Lung (tissue), 17 donors: ENCODE measurements at places on chromosomes 4 and X. TPM values are rescaled to one million over a fixed set of nuclear protein-coding genes. Genes with fewer than 3 reads are reported as not detected.

- DNase-seq: no peak
- H3K27me3 ChIP-seq: peaks cover 7% of the 10 kb centered on the region
- H3K27ac ChIP-seq: no peak overlapping the region
- H3K4me3 ChIP-seq: no peak overlapping the region
- H3K4me1 ChIP-seq: no peaks in the 10 kb centered on the region
- H3K36me3 ChIP-seq: no peaks in the 10 kb centered on the region
These were observed 73.3 kb upstream of the NALF2 start for GRCh38 chrX:69430785-69431184.

- H3K36me3 ChIP-seq: no peaks in the 10 kb centered on the region
- peak; percentile 3 for DNase-seq
- H3K27ac ChIP-seq: no peak overlapping the region
- no peaks in the 10 kb centered on the region for H3K4me1 ChIP-seq
- H3K27me3 ChIP-seq: peaks cover 52% of the 10 kb centered on the region
These were observed 143.0 kb downstream of the MAGEB17 start for GRCh38 chrX:16310326-16310725.

- no peaks in the 10 kb centered on the region for H3K36me3 ChIP-seq
- H3K27ac ChIP-seq: no peak overlapping the region
- H3K27me3 ChIP-seq: no peaks in the 10 kb centered on the region
- no peak overlapping the region for H3K4me3 ChIP-seq
These were observed 26.3 kb downstream of the KLHL8 start for GRCh38 chr4:87193958-87194675.

- H3K27ac ChIP-seq: no peak overlapping the region
- DNase-seq: no peak
- peaks cover 3% of the 10 kb centered on the region for H3K4me1 ChIP-seq
- no peak overlapping the region for H3K4me3 ChIP-seq
- H3K36me3 ChIP-seq: no peaks in the 10 kb centered on the region
- no peaks in the 10 kb centered on the region for H3K27me3 ChIP-seq
These were observed 5.5 kb upstream of the MMAA start for GRCh38 chr4:145613566-145614232.

- no peaks in the 10 kb centered on the region for H3K4me1 ChIP-seq
- no peak overlapping the region for H3K27ac ChIP-seq
- no peaks in the 10 kb centered on the region for H3K36me3 ChIP-seq
- no peak for DNase-seq
These were observed 815.9 kb upstream of the FRG1 start for GRCh38 chr4:189124791-189125190.

DNA sequence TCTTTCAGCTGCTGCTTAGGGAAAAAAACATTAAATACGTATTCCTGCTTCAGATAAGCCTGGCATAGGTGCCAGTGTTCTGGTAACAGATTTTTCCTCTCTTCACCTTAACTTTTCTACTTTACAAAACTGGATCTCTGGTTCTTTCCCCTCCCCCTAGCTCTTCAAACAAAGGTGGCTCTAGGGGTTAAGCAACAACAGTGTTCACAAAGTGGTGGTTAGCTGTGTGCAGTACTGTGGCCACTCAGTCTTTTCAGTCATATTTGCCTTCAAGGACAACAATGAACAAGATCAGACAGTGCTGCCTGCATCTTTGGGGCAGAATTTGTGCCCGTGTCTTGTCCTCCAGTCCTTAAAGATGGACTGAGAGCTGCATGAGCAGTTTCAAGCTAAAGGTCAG is 15.1 kb upstream of the RGN start:
- no peak overlapping the region for H3K4me3 ChIP-seq
- H3K27ac ChIP-seq: no peak overlapping the region
- H3K36me3 ChIP-seq: no peaks in the 10 kb centered on the region
- peaks cover 2% of the 10 kb centered on the region for H3K27me3 ChIP-seq
- peaks cover 1% of the 10 kb centered on the region for H3K4me1 ChIP-seq
- no peak for DNase-seq

GRCh38 chrX:445727-446126 is 59.0 kb upstream of the PPP2R3B start:
- H3K36me3 ChIP-seq: no peaks in the 10 kb centered on the region
- no peaks in the 10 kb centered on the region for H3K4me1 ChIP-seq
- H3K27ac ChIP-seq: no peak overlapping the region

Gene AMTN
- total RNA-seq: not detected
